NCI-H526 treated with DMSO at 0.1 percent for 48 hours (cell line): ENCODE measurements at places on chromosomes 7 and 10.

DNA sequence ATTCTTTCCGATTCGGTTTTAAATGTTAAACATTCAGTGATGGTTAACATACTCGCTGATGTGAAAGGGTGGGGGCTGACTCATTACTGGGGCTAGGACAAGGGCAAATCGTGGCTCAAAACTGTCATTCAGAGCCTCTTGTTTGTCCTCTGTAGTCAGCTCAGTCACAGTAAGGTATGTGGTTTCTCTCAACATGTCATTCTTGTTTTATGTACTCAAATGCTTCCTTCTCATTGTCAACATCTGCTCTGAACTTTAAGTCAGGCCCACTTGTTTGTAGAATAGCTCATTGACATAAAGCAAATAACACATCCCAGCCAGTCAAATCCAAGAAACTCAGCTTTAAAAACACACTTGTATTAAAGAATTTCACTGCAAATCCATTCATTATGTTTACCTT lies 7.3 kb downstream of the SLC16A9 start:
- DNase-seq: no peak

DNA sequence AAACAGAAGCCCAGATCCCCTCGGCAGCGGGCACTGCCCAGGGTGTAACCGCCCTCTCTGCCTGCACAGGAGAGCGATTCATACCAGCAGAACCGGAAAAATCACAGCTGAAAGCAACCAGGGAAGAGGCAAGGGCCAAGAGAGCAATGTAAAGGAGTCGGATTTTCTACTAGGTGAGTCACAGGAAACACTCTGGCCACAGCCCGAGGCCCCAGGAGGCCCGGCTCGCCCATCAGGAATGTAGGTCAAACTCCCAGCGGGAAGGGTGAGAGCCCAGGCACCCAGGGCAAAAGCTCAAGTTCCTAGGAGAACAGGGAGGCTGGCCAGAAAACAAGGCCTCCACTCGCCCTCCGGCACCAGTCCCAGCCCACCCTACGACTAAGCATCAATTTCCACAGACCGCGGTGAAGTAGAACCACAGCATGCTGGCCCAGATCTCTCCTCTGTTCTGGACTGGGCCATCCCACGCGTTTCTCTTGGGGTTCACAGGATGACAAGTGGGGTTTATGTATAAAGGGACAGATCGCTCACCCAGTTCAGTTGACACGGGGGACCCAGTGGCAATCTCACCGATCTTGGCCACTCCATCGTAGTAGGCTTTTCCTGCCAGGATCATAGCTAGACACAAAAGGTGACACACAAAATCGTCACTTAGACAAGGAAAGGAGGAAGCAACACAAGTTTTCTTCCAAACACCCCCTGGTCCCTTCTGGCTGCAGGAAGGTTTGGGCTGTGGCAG lies 46.2 kb downstream of the BAIAP2L1 start:
- no peak for DNase-seq

GRCh38 chr10:119406601-119407253 lies 135.8 kb downstream of the RGS10 start:
- no peak for DNase-seq

DNA sequence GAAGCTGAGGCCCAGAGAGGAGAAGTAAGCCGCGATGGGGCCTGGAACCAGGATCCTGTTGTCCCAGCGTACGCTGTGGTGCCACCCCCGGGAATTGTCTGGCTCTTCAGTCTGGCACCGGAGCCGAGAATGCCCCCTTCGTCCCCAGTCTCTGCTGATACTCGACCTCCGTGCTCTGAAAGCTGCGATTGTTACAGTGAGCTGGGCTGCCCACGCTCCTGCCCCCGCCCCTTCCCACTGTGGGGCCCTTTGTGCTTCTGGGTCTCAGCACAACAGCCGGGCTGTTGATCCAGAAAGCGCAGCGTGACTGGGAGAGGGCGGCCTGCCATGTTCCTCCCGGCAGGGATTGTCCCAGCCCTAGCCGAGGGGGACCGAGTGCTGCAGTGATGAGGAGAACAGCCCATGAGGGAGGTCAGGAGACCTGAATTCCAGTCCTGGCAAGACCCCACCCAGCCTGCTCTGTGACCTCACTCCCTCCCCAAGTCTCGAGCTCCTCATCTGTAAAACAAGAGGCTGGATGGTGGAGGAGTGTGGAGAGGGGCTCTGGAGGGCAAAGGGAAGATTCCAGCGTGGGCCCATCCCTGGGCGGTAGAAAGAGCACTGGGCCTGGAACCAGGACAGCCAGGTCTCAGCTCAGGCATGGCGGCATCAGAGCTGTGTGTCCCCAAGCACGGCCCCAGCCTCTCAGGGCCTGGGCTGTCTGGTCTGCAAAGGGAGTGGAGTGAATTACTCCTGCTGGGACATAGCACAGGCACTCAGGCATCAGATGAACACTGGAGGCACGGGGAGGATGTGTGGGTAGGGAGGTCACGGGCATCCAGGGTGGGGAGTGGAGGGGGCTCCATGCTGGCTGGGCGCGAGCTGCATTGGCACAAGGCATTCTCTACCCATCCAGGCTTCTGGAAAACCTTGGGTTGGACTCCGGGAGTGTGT lies 43.6 kb downstream of the TSPAN15 start:
- no peak for DNase-seq

GRCh38 chr10:80468002-80468401 lies 13.9 kb downstream of the TSPAN14 start:
- DNase-seq: no peak
